ENCODE measurements at places on chromosomes 7 and 10. TPM values are rescaled to one million over a fixed set of nuclear protein-coding genes. Genes with fewer than 3 reads are reported as not detected.

- no peak for DNase-seq
Measured at GRCh38 chr7:47327346-47327697, 254.6 kb downstream of the TNS3 start.

GRCh38 chr7:42103020-42103419 lies 134.0 kb downstream of the GLI3 start:
- DNase-seq: no peak

The ACSL5 gene
- total RNA-seq: 6.4 TPM

The TMEM229A gene
- total RNA-seq: not detected

The DLX6 gene
- not detected for total RNA-seq

Measured in Right ventricle myocardium inferior (tissue), 1 donor.